ENCODE measurements at places on chromosomes 6 and 20.

- no peak for DNase-seq
Observed at GRCh38 chr6:89347825-89348224, 4.7 kb downstream of the UBE2J1 start.

GRCh38 chr20:20786428-20786827, 74.0 kb upstream of the RALGAPA2 start:
- DNase-seq: no peak

DNA sequence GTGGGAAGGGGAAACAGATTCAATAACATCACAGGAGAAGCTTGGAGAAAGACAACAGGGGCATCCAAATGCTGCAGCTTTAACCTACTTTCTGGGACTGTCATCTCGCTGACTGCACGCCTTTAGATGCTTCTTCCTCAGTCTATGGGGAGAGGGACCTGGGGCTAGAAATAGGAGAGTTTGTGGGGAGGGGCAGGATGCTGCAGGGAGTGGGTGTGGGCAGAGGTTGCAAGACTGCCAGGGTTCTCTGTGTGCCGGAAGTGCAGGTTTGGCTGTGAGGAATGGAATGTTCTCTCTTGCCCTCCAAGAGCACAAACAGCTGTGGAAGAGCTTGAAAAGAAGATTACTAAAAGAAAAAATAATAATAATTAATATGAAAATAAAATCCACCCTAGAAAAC, 93.2 kb downstream of the FOXO3 start:
- no peak for DNase-seq

GRCh38 chr6:89944826-89945407, 50.6 kb downstream of the GJA10 start:
- DNase-seq: no peak

DNA sequence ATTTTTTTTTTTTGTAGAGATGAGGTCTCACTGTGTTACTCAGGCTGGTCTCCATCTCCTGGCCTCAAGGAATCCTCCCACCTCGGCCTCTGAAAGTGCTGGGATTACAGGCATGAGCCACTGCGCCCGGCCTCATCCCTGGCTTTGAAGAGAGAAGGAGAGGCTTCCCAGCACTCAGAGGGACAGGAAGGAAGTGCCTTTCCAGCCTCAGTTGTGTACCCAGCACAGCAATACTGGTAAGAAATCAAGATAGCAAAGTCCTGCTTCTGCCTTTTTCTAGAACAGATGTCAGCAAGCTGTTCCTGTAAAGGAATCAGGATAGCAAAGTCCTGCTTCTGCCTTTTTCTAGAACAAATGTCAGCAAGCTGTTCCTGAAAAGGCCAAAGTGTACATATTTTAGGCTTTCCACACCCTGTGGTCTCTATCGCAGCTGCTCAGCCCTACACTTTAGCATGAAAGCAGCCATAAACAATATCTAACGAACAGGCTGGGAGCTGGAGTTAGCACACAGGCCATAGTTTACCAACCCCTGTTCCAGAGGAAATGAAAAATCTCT, 6.3 kb upstream of the PLTP start:
- DNase-seq: no peak

- DNase-seq: no peak
Observed at GRCh38 chr6:43496370-43497128, 13.6 kb downstream of the LRRC73 start.

GRCh38 chr6:136920216-136920615, 1.9 kb upstream of the SLC35D3 start:
- no peak for DNase-seq

DNA sequence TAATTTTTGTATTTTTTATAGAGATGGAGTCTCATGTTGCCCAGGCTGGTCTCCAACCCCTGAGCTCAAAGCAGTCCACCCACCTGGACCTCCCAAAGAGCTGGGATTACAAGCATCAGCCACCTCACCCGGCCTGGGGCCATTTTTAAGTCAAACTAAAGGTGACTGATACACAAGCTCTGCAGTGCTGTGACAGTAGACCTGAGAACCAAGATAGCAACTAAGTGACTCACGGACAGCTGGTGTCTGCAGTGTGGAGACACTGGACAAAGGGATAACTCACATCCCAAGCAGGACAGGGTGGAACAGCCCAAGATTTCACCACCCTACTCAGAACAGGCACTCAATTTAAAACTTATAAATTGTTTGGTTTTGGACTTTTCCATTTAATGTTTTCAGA, 402.5 kb downstream of the CD83 start:
- DNase-seq: no peak

DNA sequence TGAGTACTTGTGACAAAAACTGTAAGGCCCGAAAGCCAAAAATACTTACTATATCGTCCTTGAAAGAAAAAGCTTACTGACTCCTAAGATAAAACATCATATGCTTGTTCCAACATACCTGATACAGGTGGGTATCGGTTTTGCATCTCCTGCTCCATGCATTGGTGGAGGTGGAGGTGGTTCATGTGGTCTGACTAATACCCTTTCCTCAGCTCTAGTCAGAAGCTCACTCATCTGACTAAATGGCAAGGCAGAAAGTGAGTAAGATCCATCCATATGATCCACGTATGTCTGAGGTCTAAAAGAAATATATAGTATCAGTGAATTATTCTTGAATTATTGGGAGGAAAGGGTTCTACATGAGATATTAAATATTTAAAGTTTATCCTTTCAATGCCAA, 76.2 kb downstream of the WASF1 start:
- no peak for DNase-seq

- no peak for DNase-seq
Observed at GRCh38 chr6:3894590-3895311, 45.6 kb downstream of the FAM50B start.

- no peak for DNase-seq
Observed at GRCh38 chr6:2751871-2752270, 1.1 kb upstream of the MYLK4 start.

GRCh38 chr20:62370115-62370806, 3.1 kb upstream of the LAMA5 start:
- no peak for DNase-seq

GRCh38 chr20:32971703-32972161, 32.5 kb downstream of the SUN5 start:
- DNase-seq: no peak

GRCh38 chr6:53579338-53579737, 34.4 kb upstream of the GCLC start:
- no peak for DNase-seq

DNA sequence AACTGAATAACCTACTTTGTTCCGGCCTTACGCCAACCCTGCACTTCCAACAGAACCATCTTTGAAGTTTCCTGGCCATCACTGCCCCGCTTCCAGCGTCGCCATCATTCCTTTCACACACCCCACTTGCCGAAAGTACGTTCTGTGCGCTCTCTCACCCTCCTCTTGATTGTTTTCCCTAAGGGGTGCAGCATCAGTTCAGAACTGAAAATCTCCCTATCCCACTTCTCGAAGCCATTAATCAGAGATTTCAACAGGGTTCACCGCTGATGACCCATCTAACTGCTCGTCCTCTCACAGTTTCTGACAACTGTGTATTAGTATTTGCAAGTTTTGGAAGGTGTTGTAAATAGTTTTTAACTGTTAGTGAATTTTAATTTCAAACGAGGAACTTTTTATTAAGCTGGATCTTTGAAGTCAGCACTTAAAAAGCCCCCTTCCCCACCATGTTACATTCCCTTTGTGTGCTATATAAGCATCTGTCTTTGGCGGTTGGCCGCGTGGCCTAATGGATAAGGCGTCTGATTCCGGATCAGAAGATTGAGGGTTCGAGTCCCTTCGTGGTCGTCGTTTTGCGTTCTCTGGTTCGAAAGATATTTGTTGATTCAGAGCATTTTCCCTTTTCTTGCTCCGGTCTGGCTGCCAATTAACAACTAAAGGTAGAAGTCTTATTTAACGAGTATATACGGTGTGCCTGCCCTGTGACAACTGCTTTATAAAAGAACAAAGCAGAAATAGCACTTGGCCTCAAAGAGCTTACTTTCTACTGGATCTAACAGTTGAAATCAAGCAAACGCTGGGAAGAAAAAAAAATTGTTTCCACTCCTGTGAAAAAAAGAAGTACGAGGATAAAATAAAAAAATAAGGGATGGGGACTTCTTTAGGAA, 42.6 kb downstream of the TRIM27 start:
- peak; percentile 43 for DNase-seq

GRCh38 chr6:111382476-111383294, 100.3 kb downstream of the REV3L start:
- no peak for DNase-seq

- DNase-seq: peak; percentile 51
Observed at GRCh38 chr6:108951351-108951953, 103.2 kb downstream of the ARMC2 start.

- DNase-seq: no peak
Observed at GRCh38 chr6:111171577-111172400, 84.5 kb downstream of the SLC16A10 start.

- no peak for DNase-seq
Observed at GRCh38 chr20:59149678-59150504, 13.7 kb upstream of the ZNF831 start.

Data from left colon (tissue), 2 donors.